A549 treated with CORT108297 at 1 μM for 4 hours (cell line): ENCODE measurements at places on chromosomes 11 and 22. TPM values are rescaled to one million over a fixed set of nuclear protein-coding genes. Genes with fewer than 3 reads are reported as not detected.

Gene LRP5
- total RNA-seq: 34.9 to 59.3 TPM (median 53.4 TPM) in 5 replicates

Gene TRIM48
- total RNA-seq: not detected in 5 replicates

Gene CARNS1
- total RNA-seq: 0.09 to 0.29 TPM (median 0.21 TPM) in 5 replicates

Gene DHCR7
- 41.9 to 51.9 TPM (median 51.1 TPM) in 5 replicates for total RNA-seq

Gene PLAAT5
- total RNA-seq: 0.05 to 0.06 TPM in 2 of 5 replicates, not detected in the others

Gene UPK3A
- total RNA-seq: not detected in 5 replicates

Gene FGF4
- total RNA-seq: not detected in 5 replicates

Gene MACROD1
- total RNA-seq: 6.1 to 14.8 TPM (median 13.6 TPM) in 5 replicates

Gene TTC36
- not detected in 5 replicates for total RNA-seq

Gene SMTNL1
- not detected in 5 replicates for total RNA-seq

Gene GGTLC3
- not detected in 5 replicates for total RNA-seq

Gene TRIM22
- 0.44 to 1.0 TPM (median 0.81 TPM) in 5 replicates for total RNA-seq

Gene SLC25A18
- total RNA-seq: 0.08 TPM in 1 of 5 replicates, not detected in the others

Gene OTOG
- not detected in 5 replicates for total RNA-seq

Gene ZBTB3
- total RNA-seq: 1.1 to 1.9 TPM (median 1.6 TPM) in 5 replicates

Gene KDM4D
- total RNA-seq: 0.26 to 0.45 TPM (median 0.39 TPM) in 5 replicates

Gene CABP4
- 0.03 TPM in 1 of 5 replicates, not detected in the others for total RNA-seq

Gene ANGPTL5
- 0.05 TPM in 2 of 5 replicates, not detected in the others for total RNA-seq
